Esophagus squamous epithelium (tissue), 5 donors: ENCODE measurements at places on chromosomes 3 and 15.

DNA sequence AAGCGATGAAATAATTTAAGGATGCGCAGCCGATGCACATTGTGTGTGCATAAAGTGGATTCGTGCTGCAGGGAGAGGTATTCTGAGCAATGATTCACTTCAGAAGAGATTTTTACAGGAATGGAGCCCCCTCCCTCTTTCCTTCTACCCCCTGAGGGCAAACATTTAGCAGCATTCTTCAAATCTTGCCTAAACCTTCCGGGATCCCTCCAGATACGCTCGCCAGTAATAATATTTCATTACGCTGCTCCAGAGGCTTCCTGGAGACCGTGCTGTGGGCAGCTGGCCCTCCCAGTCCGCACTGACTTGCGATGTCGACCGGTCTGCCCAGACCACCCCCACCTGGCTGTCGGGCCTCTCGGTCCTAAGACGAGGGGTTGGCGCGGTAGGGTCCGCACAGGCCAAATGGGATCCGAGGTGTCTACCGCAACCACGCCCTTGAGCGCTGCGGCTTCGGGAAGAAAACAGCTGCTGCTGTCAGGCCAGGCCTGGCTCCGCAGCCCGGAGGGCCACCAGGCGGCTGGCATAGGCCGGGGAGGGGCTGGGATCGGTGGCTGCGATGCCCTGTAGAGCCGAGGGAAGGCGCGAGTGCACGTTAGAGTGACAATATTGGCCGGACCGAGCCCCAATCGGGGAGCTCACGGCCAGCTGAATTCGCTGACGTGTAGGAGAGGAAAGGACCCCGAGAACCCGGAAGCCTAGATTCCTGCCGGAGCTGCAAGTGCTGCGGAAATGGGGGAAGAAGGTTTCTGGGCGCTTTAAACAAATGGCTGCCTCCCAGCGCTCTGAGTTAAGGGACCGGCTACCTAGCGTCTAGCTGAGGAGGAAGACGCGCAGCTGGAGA, 14.3 kb downstream of the ZIC4 start:
- DNase-seq: no peak

DNA sequence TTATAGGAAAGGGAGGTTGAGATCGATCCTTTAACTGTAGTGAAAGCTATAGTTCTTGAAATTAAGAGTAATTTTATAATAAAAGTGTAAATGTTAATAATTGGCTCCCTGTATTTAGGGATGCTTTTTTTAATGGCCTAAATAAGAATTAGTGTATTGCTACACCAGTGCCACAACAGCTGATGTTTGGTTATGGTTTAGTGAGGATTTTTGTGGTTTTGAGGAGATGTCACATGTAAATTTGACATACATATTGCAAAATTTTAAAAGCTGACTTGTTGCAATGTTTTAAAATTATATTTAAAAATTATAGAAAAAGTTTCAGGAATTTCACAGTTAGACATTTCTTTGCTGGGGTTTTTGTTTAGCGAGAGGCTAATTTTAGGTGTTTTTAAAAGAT, 3.9 kb downstream of the TSC22D2 start:
- DNase-seq: no peak

- no peak for DNase-seq
Observed at GRCh38 chr3:183653209-183654064, 18.0 kb downstream of the KLHL24 start.

DNA sequence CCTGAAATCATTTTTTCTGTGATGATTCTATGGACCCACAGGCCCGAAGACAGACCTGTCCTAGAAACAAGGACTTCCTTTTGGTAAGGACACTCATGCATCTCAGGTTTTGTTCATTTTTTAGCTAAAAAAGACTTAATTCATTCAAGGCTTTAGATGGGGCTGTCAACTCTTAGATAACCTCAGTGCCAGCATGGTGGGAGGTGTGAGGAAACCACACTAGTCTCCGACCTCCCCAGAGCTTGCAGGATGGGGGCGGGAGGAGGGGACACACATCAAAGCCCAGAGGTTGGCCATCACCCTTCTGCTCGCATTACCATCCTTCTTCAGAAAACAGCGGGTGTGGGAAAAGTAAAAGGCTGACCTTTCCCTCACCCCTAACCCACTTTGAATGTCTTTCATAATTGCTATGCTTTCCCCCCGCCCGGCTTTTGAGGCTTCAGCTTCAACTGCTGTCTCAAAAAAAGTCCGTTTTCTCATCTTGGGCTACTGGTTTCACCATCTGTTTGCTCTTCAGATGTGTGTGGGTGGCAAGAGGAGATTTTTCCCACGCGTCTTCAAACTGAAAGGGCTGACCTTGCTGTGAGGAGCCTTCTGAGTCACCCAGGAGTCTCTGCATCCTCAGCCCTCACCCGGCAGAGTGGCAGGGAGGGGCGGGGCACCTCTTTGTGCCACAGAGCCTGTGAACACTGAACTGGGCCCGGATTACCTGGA, 27.6 kb upstream of the CXCR6 start:
- no peak for DNase-seq

DNA sequence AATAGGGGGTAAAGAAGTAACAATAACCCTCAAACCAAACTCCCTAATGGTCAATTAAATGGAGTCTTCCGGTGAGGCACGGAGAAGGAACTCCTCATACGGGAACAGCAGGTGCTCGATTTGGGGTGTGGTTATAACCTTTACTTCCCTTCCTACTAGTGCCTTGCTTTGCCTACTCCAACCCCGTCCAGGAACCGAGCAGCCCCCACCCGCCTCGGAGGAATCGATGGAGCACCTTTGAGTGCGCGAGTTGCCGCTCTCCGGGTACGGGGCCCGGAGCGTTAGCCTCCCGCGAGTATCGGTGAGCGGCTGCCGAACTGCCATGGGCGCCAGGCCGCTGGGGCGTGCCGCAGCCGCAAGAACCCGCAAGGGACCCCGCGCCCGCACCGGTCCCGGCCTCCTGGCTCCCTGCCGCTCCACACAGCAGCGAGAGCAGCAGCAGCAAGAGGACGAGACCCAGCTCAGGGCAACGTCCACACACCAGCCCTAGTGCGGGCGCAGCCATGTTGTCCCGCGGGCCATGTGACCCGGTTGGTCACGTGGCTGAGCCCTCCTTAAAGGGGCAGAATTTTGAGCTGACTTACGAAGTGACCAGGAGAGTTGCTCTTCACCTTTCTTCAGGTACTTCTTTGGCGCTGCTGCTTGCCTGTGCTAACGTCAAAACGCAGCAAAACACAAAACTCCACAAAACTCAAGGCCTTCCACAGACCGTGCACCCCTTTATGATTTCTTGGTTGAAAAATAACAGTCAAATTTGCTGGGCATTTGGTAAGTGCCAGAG, at the start of gene SUMF1:
Gene SUMF1 (minus strand): TSS at position 529 of the 781 bp plus-strand sequence. CDS start 24 bp downstream, at position 505.
- peak; percentile 15 for DNase-seq

DNA sequence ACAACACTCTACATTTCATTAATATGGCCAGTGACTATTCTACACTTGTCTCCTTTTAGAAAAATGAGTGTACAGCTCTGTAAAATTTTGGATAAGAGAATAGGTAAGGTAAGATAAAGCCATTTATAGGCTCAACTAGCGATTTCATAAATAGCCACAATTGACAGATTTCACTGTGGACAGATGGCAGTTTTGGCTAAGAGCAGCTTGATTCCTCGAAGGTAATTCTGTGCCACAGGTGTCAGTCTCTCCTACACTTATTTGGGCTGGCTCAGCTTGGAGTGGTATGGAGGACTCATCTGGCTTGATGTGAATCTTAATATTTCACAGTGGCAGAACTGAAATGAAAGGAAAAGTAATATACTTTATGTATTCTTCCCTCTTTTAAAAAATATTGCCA, 536.7 kb upstream of the TBL1XR1 start:
- no peak for DNase-seq

GRCh38 chr3:14948609-14949038, 1.2 kb downstream of the NR2C2 start:
- DNase-seq: no peak

GRCh38 chr3:89699771-89700170, 592.4 kb downstream of the EPHA3 start:
- no peak for DNase-seq

GRCh38 chr3:185332026-185332735, 30.8 kb upstream of the MAP3K13 start:
- no peak for DNase-seq

- DNase-seq: no peak
Observed at GRCh38 chr3:84108442-84108971, 850.3 kb upstream of the CADM2 start.

DNA sequence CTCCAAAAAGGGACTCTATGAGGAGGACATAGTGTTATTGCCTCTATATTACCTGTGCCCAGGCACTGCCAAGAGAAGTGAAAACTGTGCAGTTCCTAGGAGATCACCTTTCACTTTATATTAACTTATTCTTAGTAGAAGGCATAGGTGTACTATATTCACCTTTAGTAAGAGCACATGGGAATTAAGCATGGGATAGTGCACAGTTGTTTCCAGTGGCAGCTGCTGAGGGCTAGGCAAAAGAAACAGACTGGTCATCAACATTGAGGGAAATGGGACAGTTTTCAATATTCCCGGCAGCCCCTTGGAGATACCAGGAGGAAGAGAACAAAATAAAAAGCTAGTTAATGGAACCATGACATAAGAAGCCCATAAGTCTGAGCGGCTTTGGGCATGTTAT, 100.9 kb downstream of the PLCL2 start:
- DNase-seq: no peak

DNA sequence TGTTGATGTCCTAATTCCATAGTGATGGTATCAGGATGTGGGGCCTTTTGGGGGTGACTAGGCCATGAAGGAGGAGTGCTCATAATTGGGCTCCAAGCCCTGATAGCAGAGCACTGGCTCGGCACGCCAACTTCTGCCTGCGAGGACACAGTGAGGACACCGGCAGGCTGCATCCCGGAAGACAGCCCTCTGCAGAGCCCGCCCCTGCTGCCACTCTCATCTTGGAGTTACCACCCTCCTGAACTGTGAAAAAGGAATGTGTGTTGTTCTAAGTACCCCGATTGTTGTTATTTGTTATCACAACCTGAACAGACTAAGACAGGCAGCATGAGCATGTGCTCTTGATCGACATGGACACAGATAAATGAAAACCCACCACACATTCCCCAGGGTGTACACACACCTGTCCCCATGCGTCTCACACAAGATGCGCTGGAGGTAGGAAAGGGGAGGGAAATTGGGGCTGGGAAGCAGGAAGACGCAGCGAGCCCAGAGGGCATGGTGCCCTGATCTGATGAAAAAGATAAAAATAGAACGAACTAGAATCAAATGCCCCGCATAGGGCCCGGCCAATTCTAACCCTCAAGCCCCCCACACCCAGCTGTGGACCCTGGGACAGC, 40.1 kb downstream of the RPN1 start:
- no peak for DNase-seq

- DNase-seq: no peak
Observed at GRCh38 chr15:67244971-67245478, 9.4 kb downstream of the AAGAB start.

- no peak for DNase-seq
Observed at GRCh38 chr3:24503616-24504113, 9.0 kb upstream of the THRB start.

DNA sequence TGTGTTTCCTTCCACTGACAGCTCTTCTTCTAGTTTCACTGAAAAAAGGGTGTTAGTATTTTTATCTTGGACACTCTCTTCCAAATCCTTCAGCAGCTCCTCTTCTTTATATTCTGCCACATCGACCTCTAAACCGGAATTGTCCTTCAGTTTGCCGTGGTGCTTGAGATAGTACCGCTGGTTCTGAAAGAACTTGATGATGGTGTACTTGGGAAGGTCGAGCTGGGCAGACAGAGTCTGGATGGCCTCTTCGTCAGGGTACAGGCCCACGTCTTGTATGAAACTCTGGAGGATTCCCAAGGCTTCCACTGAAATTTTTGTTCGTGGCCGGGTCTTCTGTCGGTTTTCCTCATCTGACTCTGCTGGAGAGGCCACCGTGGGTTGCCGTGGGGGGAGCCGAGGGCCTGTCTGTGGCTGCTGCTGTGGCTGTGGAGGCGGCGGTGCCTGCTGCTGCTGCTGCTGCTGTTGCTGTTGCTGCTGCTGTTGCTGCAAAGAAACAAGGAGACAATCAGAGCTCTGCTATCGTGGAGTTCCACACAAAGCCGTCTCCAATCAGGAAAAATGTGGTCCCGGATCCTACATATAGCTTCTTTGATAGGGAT, 75.8 kb downstream of the SATB1 start:
- DNase-seq: no peak

GRCh38 chr15:93422476-93422875, 333.5 kb upstream of the RGMA start:
- DNase-seq: no peak

DNA sequence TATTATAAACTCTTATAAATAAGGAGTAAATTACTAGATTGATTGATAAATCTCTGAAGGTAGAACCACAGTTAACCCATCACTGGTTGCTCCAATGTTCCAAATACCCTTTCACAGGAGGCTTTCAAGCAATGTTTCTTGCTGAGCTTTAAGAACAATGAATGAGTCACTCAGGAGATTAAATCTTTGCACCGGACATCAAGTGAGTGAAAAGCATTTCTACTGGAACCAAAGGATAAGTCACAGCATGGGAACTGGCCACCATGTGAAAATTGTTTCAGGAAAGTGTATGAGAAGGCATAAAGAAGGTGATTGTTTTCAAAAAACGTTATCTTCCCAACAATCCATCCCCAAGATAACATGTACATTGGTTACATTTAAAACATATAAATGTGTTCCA, 90.6 kb downstream of the CNTN3 start:
- DNase-seq: no peak

DNA sequence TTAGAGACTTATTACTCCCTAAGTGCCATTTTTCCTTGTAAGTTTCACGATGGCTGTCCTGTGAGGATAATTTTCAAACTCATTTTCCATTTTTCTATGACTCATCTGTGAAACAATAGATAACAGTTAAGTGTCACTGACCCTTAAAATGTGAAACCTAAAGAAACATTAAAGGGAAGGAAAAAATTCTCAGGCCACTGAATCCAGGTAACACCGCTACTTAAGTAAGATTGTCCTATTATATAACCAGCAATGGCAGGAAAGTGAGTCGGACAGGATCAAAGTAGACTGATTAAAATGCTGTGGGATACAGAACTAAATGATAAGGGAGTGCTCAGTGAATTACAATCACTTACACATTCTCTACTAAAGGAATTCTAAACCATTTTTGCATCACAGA, 12.4 kb downstream of the PLD1 start:
- no peak for DNase-seq

- DNase-seq: no peak
Observed at GRCh38 chr3:123853686-123854372, 30.3 kb downstream of the MYLK start.

- no peak for DNase-seq
Observed at GRCh38 chr3:52121464-52121805, 32.8 kb downstream of the POC1A start.

DNA sequence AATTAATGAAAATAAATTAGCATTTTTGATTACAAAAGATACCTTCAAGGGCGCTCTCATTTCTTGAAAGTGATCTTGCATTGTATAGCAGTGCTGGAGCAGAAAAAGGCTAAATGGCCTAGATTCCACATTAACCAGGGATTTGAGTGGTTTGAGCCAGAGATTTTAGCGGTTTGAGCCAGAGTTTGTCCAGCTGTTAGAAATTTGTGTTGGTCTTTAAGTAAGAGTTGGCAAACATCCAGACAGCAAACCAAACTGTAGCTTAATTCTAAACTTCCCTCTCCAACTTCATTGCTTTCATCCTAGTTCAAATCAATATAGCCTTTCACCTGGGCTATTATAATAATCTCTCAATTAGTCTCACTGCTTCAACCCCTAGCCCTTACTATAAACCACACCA, 351.7 kb downstream of the IGSF11 start:
- no peak for DNase-seq

GRCh38 chr3:182919866-182920357, 60.4 kb downstream of the DCUN1D1 start:
- no peak for DNase-seq
